ENCODE measurements at places on chromosomes 13 and 19.

- DNase-seq = no peak
These were observed 42.7 kb upstream of the MIR17HG start for GRCh38 chr13:91304741-91305140.

DNA sequence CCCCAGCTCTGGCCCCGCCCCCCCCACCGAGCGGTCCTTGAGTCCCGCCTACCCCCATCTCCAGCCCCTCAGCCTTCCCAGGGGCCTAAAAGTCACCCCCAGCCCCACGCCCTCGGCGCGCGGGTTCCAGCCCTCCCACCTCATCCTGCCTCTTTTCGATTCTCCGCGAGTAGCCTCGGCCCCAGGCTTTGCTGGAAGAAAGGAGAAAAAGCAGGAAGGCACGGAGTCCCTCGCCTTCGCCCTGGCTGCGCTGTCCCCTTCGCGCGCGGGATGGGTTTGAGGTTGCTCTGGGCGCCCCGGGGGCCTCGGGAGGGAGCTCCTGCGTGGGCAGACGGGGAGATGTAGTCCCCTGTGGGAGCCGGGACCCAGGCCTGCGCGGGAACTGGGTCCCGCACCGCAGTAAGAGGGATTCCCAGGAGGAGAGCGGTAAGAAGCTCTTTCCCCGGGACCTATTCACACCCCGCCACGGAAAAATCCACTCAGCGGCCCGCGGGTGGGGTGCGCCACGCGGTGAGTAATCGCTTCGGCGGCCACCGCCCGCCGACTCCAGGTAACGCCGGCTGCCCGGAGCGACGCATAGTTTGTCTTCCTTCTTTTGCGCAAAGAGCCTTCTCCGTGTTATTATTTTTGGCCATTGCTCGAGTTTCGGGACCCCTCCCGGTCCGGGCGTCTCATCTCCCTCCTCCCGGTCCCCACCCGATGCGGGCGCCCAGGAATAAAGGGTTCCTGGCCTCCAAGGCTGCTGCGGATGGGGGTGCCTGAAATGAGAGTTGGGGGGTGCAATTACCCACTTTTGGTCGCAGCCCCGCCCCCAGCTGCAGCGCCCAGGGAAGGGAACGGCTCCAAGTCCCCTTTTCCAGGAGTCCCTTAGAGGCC, 865 bp upstream of the CRLF1 start:
- no peak for DNase-seq

- peak; percentile 76 for DNase-seq
These were observed 814 bp downstream of the S1PR2 start for GRCh38 chr19:10230173-10230860.

DNA sequence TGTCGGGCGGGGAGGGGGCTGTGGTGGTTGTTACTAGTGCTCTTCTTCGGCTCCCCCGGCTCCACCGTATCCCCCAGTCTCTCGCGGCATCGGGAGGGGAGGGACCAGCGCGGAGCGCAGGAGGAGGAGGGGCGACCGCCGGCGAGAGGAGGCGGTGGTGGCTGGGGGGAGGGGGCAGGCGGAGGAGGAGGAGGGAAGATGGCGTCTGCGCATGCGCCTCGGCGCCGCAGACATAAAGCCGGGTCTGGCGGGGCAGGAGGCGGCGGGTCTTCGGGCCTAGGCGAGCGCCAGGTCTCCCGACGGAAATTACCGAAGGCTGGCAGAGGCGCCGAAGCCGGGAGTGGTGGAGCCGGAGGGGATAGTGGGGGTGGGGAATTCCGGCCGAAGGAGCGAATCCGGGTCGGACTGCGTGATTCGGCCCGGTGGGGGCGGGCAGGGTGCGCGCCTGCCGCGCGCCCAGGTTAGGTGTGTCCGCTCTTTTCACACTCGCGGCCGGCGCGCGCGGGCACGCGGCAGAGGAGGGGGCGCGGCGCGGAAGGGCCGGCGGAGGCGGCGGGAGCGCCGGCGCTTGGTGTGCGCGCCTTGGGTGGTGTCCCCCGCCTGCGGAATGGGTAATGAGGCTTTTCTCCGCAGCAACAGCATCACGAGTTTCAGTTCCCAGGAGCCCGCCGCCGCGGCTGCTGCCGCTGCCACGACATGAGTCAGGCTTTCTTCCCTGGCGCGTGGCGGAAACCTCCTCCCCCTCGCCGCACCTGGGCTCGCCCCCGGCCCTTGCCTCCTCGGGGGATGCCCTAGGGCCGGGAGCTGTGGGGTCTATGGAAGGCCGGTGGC, 1.3 kb upstream of the TSC22D1 start:
- DNase-seq = peak; percentile 98

DNA sequence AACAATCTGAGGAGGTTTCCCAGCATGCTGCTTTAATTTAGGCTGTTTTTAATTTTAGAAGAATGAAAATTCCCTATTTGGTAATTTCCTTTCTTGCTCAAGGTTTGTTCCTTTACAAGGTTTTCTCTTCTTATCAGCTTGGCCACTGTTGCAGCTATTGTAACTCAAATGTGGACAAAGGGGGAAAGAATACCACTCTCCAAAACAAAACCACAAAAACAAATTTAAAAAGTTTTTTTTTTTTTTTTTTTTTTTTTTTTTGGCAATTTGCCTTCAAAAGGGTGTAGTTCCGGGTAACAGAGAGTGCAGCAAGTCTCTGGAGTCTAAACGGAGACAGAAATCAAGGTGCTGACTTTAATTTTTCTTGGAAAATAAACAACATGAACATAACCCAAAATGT, 306.4 kb upstream of the ARGLU1 start:
- DNase-seq = no peak

DNA sequence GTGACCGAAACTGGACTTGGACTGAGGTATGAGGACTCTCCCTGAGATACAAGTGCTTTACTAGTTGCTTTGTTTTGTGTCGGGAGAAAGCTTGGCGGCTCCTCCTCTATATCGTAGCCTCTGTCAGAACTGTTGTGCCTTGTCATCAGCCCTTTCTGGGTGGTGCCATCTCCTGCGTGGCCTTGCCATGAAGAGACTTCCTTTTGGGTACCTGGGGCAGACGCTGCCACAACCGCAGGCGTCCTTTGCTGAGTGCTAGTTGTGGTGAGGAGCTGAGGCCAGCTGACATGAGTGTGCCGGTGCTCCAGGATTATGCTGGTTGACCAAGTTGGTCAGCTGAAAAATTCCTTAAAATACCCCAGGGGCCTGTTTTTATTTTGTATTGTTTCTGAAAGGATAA, 124.5 kb downstream of the AKAP11 start:
- no peak for DNase-seq

DNA sequence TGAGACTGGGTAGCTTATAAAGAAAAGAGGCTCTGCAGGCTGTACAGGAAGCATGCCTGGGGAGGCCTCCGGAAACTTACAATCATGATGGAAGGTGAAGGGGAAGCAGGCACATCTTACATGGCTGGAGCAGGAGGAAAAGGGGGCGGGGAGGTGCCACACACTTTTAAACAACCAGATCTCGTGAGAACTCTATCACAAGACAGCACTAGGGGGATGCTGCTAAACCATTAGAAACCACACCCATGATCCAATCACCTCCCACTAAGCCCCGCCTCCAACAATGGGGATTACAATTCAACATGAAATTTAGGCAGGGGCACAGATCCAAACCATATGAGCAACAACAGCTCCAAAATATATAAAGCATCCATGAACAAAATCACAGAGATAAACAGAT, 46.5 kb upstream of the GTF2F2 start:
- DNase-seq = no peak

DNA sequence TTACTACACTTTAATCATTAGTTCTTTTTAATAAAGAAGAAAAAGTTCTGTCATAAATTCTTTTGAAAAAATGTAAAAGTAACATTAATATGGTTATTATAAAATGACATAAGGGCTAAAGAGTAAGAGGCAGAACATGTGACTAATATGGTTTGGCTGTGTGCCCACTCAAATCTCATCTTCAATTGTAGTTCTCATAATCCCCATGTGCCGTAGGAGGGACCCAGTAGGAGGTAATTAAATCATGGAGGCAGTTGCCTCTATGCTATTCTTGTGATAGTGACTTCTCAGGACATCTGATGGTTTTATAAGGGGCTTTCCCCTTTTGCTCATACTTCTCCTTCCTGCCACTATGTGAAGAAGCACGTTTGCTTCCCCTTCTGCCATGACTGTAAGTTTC, 104.5 kb downstream of the UGGT2 start:
- DNase-seq = no peak

Measured in ovary (tissue), 10 donors.